EL (cell line): ENCODE measurements at places on chromosomes 11 and 22.
A peak's percentile ranks its signal among the peaks of the same experiment; 100 is the strongest.

DNA sequence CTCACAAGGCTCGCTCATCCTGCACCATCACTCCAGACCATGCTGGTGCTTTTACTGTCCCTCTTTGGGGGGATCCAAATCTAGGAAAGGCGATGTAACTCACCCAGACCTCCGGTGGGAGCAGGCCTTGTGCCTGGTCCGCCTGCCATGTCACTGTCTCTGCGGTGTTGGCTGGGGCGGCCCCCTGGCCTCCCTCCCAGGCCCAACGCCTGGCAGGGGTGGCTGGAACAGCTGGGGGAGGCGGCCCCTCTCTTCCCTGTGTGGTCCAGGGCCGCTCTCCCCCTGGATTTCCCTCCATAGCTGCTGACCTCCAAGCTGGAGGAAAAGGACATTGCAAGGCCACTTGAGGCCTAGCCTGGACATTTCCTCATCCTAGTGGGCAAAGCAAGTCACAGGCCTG lies 11.1 kb upstream of the MGAT3 start:
- DNase-seq = no peak

- no peak for DNase-seq
Observed at GRCh38 chr22:20882855-20883254, 24.0 kb downstream of the SNAP29 start.

DNA sequence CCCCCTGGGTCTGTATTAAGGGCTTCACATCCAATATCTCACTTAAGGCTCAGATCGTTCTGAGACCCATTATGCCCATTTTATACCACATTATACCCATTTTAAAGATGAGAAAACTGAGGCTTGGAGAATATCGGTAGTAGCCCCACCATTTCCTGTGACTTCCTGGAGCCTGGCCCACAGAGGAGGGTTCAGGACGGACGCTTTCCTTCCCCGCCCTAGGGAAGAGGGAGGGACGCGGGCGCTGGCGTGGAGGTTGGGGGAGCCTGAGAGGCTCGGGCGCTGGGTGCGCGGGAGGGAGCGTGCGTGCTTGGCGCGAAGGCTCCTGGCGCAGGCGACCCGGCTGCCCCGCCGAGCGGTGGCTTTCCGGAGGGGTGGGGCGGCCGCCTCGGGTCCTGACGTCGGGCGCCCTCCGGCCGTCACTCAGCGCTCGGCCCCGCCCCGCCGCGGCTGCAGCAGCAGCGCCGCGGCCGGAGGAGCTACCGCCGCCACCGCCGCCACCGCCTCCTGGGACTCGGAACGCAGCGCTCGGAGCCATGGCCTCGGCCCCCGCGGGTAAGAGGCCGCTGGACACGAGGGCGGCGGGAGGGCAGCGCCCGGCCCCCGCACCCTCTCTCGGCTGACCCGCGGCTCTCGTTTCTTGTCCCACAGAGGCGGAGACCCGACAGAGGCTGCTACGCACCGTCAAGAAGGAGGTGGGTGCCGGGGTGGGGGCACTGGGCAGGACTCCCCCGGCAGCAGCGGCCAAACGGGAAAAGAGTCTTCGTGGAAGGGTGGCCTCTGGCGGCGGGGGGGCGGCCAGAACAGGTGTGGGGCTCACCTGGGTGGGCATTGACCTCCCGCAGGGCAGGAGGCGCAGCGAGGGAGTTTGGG lies at the start of gene SGSM1:
SGSM1 (plus strand) TSS at position 422 of the 873 bp plus-strand sequence; CDS start at position 537, 115 bp downstream.
- DNase-seq = peak; percentile 60

GRCh38 chr22:32401486-32401885 lies 10.6 kb downstream of the RTCB start:
- no peak for DNase-seq

GRCh38 chr11:94638902-94639373 lies 71.8 kb downstream of the PIWIL4 start:
- DNase-seq = peak; percentile 51

DNA sequence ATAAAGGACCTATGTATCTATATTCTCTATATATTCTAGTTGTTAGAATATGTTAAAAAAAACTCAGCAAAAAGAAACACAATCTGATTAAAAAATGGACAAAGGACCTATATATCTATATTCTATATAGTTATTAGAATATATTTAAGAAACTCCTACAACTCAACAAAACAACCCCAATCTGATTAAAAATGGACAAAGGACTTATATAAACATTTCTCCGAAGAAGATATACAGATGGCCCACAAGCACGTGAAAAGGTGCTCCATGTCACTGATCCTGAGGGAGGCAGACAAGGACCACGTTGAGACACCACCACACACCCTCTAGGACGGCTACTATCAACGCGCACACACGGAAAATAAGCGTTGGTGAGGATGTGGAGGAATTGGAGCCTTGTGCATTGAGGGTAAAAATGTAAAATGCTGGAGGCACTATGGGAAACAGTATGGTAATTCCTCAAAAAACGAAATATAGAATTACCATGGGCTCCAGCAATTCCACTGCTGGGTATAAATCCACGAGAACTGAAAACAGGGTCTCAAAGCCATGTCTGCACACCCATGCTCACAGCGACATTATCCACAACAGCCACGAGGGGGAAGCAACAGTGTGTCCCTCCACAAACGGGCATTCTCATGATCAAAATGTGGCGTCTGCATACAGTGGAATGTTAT lies 22.7 kb downstream of the YPEL1 start:
- DNase-seq = peak; percentile 80

DNA sequence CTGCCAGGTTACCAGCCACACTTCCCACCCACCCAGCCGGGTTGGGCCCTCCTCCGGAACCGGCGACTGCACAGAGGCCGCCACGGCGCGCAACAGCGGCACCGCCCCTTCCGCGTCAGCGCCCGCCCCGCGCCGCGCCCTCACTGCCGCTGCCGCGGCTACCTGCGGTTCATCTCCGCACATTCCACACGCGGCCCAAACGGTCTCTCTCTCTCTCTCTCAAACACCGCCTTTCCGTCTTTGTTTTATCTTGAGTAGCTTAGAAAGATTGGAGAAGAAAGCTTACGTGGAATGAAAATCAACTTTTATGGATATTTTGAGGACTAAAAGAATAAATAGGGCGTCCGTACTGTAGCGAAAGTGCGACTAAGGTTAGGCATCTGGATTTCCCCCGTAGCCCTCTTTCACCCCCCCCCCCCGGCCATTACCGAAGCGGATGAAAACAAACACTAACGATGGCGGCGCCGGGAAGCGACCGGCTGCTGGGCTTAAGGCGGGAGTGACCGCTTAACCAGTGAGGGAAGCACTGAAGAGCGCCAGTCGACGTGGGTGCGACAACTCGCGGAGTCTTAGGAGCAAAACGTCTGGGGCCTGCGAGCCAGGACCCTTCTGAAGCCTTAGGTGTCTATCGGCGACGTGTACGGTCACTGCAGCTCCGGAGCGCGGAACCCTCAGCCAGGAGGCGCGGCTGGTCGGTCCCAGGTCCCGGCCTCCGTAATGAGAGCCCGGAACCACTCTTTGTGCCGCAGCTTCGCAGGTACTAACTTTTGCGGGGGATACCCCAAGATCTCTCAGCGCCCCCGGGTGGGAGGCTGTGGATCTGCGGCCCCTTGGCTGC lies at the start of the genes ATG13 and HARBI1:
ATG13 (plus strand) TSS at position 420 of the 838 bp plus-strand sequence. CDS start 26,739 bp downstream, outside the sequence.
HARBI1 (minus strand) TSS at position 94 of the 838 bp plus-strand sequence. CDS start 990 bp downstream, outside the sequence.
- peak; percentile 87 for DNase-seq

DNA sequence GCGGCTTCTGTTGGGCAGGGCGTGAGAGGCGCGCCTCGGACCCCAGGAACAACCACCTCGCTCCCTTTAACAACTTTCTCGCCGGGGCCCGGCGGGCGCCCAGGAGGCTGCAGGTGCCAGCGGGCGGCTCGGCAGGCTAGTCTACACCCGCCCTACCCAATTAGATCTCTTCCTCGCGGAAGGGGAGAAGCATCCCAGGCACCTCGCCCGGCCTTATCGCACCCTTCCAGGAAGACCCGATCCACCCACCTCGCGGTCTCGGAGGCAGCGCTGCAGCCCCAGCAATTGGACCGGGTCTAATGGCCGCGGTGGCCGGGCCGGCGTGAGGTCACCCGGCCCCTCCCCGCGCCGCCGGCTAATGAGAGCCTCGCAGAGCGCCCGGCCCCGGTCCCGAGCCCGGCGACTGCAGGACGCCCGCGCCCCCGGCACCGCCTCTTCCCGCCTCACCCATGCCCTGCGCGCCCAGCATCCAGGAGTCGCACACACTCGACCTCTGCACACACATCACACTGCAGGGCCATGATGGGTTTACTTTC lies at the start of gene PLAAT3:
PLAAT3 (minus strand) TSS at position 298 of the 536 bp plus-strand sequence. CDS start 419 bp downstream, outside the sequence.
- peak; percentile 72 for DNase-seq

- DNase-seq = no peak
Observed at GRCh38 chr11:133896028-133896427, 50.7 kb upstream of the SPATA19 start.

- peak; percentile 74 for DNase-seq
Observed at GRCh38 chr11:86818462-86819192, 18.3 kb downstream of the PRSS23 start.

DNA sequence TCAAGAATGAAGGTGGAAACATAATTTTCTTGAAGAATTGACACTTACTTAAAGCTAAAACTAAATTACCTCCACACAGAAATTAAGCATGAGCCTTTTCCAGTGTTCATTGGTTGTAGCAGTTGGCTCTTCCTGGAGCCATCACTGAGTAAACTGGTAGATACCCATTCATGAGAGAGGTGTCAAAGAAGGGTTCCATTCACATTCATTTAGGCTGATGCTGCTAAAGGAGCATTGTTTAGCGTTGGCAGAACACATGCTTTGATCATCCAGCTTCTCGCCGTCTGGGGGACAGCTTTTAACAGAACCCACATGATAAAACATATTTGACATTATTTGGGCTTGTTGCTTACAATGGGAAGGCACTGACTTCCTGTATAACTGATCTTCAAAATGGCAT lies 71.6 kb downstream of the TNRC6B start:
- DNase-seq = no peak

DNA sequence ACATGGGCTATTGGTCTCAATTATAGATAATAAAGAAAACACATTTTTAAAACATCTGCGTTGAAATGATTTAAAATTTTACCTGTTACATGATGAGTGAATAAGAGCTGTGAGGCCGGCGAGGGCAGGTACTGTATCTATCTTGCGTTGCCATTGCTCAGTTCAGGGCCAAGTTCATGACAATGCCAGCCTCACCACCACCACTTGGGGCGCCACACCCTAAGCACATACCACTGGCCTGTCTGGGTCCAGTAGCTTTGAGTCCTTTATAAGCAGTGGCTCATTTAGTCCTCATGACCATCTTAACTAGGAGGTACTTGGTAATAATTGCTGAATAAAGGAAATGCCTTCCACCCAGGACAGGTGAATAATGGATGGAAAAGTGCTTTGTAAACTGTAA lies 14.5 kb upstream of the MB start:
- DNase-seq = peak; percentile 50

- DNase-seq = no peak
Observed at GRCh38 chr11:14783788-14784187, 108.2 kb downstream of the CYP2R1 start.

DNA sequence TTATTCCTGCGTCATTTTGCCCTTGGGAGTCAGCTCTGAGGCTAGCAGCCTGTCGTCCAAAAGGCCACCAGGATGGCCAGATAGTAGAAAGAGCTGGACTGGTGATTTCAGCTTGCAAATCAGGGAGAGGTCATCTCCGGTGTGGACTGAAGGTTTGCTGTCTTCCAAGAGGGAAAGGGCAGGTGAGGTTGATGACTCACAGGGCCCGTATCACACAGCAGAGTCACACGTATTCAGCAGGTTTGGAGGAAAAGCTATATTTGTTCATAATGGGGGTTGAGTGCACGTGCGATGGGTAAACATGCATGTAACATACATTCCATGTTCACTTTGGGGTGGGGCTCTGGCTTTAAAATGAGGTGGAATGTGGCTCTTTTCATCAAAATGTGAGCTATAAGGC lies 25.6 kb downstream of the MRPL21 start:
- no peak for DNase-seq

DNA sequence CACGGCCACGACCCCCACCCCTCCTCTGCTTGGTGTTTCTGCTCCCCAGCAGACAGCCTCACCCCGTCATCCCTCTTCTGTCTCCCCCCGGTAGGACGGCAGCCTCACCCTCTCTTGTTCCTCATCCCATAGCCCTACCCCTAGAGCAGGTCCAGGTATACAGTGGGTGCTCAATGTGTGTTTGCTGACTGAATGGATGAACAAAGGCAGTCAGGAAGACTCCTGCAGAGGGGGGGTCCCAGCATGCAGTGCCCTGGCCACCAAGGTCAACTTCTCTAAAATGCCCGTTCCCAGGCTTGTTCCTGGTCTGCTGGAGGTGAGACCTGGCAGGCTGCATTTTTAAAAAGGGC lies 34.7 kb upstream of the FADD start:
- DNase-seq = no peak

DNA sequence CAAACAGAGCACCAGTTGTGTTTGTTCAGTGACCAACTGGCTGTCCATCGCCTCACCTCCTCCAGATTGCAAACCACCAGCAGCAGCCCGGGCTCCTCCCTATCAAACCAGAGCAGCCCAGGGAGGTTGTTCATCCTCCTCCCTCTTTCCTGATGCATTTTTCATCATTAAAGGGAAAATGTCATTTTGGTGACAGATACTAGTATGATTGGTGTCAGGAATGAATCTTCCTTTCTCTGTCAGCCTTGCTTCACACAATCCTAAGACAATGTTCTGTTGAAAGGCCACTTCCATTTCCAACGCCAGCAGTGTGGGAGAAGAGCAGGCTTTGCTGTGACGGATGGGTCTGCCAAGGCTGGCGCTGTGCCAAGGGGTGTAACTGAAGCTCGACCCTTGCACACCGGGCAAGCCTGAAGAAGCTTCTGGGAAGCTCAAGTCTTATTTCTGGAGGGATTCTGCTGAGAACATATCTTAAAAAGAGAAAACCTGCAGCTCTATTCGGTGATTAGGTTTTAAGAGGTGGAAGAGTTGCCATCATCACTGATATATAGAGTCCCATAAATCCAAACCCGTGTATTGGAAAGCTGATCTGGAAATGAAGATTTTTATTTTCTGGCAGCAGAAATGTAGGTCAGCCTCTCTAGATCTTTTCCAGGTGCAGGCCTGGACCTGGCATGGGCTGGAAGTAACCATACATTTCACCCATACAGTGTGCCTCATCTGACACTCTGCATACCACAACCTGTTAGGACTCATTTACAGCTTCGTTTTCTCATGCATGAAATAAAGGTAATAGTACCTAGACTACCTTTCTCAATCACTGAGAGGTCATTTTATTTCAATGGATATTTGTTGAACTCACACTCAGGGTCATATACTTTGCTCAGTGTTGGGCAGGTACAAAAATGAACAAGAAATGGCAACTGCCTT lies 524.5 kb downstream of the NTM start:
- DNase-seq = no peak

- DNase-seq = no peak
Observed at GRCh38 chr22:28019360-28019759, 100.3 kb upstream of the PITPNB start.

DNA sequence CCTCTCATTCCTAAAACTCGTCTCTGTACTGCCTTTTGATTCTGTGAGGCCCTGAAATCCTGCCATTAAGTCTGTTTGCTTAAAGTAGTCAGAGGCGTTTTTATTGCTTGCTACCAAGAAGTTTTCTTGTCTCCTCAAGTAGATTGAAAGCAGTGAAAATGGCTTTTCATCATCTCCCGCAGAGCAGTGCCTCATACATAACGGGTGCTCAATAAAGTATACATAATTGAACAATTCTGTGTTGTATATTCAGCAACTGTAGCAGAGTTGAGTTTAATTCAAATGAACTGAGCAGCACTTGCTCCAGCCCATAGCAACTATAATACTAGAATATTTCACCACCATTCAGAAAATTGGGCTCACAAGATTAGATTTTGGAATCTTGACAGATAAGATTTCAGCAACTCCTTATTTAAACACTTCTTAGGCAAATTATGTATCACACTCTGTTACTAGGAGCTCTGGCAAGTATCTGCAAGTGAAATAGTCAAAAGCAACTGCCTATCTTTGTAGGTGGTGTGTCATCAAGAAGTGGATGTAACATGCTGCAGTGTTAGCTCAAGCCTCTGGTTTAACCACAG lies 20.0 kb downstream of the FIBIN start:
- DNase-seq = no peak

- no peak for DNase-seq
Observed at GRCh38 chr11:46331282-46331984, 15.8 kb upstream of the DGKZ start.
